ENCODE measurements at places on chromosomes 7 and 10. TPM values are rescaled to one million over a fixed set of nuclear protein-coding genes. Genes with fewer than 3 reads are reported as not detected.

RBAK gene
- total RNA-seq: 9.9 TPM

ITGB8 gene
- 0.57 TPM for total RNA-seq

TSPAN14 gene
- 72.7 TPM for total RNA-seq

ENTPD7 gene
- total RNA-seq: 1.5 TPM

CBX3 gene
- total RNA-seq: 120 TPM

SPDYE9 gene
- not detected for total RNA-seq

AKR1D1 gene
- total RNA-seq: not detected

SLC39A12 gene
- 0.17 TPM for total RNA-seq

RARRES2 gene
- total RNA-seq: 83.8 TPM

HERC4 gene
- total RNA-seq: 80.8 TPM

SEMA3A gene
- total RNA-seq: 25.0 TPM

MET gene
- 49.5 TPM for total RNA-seq

GIMAP2 gene
- 45.9 TPM for total RNA-seq

NKX1-2 gene
- not detected for total RNA-seq

DDC gene
- total RNA-seq: not detected

TAS2R41 gene
- not detected for total RNA-seq

RAMP3 gene
- total RNA-seq: 70.2 TPM

NEBL gene
- total RNA-seq: 1.8 TPM

NOD1 gene
- total RNA-seq: 18.0 TPM

All from subcutaneous adipose tissue (tissue), 4 donors.